CD4-positive, alpha-beta T cell treated with Interleukin-15 for 1 hour (primary cell): ENCODE measurements at places on chromosomes 1 and 21.
A peak's percentile ranks its signal among the peaks of the same experiment; 100 is the strongest.

- no peak for DNase-seq
Measured at GRCh38 chr1:43312212-43312623, 11.4 kb downstream of the TIE1 start.

- no peak for DNase-seq
Measured at GRCh38 chr1:12338017-12338416, 108.2 kb downstream of the VPS13D start.

- no peak for DNase-seq
Measured at GRCh38 chr1:61439234-61439633, 285.7 kb downstream of the TM2D1 start.

GRCh38 chr1:205074084-205074483 lies 10.2 kb downstream of the TMEM81 start:
- no peak for DNase-seq

- DNase-seq: no peak
Measured at GRCh38 chr1:225462714-225463574, 35.1 kb upstream of the LBR start.

DNA sequence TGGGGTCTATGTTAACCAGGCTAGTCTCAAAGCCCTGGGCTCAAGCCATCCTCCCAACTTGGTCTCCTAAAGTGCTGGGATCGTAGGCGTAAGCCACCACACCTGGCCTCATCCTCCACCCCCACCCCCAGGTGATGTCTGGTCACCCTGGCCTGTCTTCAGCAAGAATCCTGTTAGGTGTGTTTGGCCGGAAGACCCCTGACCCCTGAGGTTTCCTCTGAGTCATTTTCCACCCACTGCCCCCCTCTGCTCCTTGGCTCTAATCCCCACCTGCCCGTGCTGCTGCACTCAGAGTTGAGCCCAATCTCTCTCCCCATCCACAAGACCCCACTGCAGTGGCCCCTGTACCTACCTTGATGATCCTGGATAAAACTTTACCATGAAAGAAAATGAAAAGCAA lies 25.2 kb downstream of the SLC66A1 start:
- no peak for DNase-seq

GRCh38 chr1:211944733-211945500 lies 90.4 kb downstream of the INTS7 start:
- no peak for DNase-seq

DNA sequence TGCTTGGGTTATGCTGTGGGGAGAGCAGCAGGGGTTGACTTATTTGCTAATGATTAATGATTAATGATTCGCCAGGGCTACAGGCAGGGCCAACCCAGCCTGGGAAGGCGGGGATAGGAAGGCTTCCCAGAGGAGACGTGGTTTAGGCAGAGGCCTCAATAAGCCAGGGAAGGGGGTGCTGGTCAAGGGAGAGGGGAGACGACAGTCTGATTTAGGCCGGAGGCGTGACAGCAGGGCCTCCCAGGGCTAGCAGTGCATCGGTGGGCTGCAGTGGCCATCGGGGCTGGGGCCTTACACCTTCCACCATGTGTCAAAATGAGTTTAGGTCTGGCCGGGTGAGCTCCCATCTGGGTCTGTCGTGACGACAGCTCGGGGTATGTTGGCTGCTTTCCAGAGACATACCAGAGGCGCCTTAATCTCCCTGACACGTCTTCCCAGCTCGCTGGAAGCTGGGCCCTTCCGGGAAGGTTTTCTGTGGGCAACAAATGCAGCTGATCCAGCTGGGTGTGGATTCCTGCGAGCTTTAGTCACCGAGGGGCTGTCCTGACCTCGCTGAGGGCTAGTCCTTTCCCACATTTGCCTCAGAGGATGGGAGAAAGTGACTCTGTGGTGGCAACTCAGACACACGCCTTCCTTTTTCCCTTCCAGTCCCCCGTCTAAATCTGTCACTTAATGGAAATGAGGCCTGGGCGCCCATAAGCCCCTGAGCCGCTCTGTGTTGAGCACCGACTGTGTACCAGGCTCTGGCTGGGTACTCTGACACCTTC lies 3.7 kb upstream of the SLC1A7 start:
- DNase-seq: no peak

DNA sequence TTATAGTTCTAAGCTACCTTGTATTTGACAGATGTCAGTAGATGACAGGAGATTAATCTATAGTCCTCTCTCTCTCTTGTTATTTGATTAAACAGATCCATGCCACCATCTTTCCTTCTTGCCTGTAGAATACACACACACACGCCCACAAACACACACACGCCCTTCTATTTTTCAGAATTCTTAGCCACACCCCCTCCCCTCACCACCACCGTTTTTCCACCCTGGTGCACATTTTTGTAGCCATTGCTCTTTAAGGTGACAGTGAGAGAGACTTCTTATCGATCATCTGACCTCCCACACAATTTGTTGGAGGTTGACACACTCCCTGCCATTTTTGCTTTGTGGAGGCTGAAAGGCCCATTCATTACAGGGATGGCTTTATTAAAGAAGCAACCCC lies 123.2 kb downstream of the NTNG1 start:
- DNase-seq: no peak

GRCh38 chr1:219302697-219303096 lies 129.0 kb downstream of the LYPLAL1 start:
- DNase-seq: no peak

DNA sequence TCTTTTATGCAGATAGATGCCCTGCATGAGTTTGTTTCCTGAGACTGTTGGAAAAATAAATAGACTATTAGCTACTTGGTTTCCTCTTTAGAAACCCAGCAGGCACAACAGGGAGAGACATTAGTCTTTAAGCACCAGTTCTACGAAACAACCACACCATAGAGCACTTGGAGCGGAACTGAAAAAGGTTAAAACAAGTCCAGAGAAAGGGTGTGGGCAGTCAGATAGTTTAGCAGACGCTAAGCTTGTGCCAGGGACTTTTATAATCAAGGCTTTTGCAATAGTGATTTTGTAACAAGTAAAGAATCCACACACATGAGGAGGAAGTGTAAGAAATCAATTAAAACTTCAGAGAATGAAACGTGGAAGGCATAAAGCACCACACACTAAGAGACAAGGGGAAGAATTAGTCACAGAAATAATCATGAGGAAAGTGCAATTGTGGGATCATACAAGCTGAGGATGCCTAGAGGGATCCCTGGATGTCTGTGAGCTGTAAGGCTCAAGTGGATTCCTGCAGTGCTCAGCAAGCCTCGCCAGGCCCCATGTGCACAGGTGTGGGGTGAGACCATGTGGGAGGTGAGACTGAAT lies 37.8 kb upstream of the TLR5 start:
- DNase-seq: peak; percentile 29

- no peak for DNase-seq
Measured at GRCh38 chr1:40653851-40654537, 11.5 kb downstream of the RIMS3 start.

DNA sequence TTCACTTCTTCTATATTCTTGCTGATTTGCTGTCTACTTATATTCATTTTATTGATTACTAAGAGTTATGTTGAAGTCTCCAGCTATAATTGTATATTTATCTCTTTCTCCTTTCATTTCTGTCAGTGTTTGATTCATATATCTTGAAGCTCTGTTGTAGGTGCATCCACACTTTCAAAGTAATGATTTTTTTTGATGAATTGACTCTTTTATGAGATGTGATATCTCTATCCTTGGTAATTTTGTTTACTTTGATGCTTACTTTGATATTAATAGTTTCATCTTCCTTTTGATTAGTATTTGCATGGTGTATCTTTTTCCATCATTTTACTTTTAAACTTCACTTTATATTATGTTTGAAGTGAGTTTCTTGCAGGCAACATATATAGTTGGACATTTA lies 110.8 kb downstream of the XPR1 start:
- no peak for DNase-seq

DNA sequence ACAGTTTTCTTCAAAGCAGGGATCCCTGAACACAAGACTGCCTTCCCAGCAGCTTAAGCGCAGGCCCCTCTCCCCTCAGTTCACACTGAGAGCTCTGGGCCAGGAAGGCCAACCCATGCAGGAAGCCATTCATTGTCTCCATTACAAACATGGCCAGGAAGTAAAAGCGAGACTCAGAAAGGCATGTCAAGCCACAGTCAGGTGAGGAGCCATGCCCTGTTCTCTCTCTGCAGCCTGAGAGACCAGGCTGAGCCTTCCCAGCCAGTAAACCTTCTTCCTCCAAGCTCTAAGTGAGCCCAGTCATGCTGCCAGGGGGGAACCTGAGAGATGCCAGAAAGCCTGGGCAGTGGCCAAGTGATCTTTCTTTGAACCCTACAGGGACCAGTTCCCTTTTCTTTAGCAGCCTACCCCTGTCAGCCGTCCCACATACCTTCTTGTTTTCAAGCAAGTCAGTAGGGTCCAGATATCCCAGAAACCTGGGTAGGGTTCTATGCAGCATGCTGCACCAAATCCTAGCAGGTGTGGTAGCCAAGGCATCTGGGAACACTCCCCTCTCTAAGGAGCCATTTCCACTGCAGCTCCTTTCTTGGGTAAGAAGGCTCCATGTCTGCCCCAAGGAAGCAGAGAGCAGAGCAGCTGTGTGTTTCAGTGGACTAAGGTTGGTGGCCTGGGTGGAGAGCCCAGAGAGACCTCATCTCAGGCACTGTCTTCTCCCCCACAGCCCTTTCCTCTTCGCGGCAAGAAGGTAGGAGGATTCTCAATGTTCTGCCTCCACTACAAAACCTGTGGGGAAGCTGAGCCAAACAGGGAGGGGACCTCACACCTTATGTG lies 977 bp downstream of the TRAF3IP3 start:
- peak; percentile 61 for DNase-seq

DNA sequence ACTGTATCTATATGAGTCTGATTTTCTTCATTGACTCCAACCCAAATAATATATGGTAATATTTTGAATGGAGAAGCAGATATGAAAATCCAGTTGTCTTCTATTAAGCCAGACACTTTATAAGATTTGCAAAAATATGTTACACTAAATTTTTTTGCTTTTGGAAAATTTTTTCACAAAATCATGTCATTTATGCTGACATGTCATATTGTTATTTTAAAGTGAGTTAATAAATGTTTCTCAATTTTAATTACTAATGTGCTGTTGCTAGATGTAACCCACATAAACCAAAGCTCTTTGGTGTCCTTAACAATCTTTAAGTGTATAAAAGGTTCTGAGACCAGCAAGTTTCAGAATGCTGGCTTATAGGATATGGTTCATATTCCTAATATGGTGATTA lies 142.5 kb downstream of the HS2ST1 start:
- DNase-seq: no peak

DNA sequence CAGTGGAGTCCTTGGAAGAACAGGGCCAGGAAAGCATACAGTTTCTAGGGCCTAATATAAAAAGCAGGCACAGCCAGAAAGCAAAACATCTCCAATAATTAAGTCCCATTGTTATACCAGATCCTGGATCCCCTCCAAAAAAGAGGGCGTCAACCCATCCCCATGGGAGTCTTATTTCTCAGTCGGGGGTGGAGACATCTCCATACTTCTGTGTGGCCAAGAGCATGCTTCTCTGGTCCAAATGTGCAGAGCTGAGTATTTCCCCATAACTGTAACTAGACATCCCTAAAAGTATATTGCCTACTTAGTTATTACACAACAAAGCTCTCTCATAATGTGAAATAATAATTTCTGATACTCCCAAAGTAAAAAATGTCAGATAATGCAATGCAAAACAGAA lies 104.2 kb upstream of the SOX13 start:
- DNase-seq: no peak

- no peak for DNase-seq
Measured at GRCh38 chr1:45913731-45914501, 110.5 kb downstream of the MAST2 start.

DNA sequence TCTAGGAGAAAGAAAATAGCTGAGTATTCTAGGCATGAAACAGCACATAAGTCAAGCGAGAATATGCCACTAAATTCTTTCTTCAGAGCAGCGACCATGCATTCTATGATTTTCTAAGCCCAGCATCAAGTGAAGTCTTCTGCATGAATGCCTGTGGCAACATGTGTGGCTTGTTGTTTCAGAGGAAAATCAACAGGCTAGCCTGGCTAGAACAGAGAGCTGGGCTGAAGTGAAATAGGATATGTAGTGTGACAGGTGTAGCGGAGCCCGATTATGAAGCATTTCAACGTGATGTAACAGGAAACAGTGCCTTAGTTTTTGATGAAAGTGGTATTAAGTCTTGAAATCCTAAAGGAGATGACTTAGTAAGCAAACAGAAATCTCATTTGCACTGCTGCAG lies 7.0 kb downstream of the CSDE1 start:
- DNase-seq: no peak

DNA sequence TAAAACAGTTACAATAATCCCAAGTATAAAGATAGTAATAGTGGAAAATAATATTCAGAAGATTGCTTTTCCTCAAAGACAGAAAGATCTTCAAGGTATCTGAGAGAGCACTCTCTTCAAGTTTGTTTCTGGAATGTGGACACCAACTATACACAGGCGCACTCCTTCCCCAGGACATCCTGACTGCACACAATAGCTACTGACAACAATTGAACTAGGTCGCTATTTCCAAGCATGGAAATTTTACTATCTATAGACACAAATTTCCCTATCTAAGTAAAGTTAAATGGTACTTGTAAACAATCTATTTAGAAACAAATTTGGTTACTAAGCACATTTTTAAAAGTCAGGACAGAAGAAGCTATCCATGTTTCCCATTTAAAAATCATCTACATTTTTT lies 19.1 kb downstream of the ARHGAP29 start:
- no peak for DNase-seq

DNA sequence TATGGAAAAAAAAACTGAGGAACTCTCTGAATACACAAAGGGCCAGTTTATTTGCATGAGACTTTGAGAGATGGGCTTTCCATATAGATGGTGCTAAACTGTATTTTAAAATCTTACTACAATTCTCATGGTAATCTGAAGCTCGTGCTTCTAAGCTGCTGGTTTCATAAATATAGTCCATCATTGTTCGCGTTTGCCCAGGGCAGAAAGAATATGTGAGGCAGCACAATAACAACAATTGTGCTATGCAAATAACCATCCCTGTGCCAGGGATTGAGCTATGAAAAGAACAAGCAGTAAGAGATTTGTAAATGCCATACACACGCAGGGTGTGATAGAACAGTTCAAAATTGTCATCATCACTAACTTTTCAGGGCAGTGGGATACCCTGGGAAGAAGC lies 4.9 kb upstream of the EPS15 start:
- DNase-seq: no peak

DNA sequence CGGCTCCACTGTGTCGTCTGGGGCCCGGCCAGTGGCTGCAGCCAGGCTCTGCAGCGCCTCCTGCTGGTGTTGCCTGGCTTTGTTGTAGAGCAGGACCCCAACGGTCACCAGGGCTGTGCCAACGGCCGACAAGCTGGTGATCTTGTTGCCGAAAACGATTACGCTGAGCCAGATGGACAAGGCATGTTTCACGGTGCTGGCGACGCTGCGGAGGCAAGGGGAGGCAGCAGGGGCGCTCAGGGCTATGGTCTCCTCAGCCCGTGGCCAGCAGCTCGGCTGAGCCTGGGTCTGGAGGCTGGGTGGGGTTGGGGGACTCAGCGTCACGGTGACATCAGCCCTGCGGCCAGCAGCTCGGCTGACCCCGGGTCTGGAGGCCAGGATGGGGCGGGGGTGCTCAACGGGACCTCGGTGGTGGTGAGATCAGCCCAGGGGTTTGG lies 7.0 kb upstream of the CDK11B start:
- no peak for DNase-seq

- no peak for DNase-seq
Measured at GRCh38 chr1:242811092-242811840, 286.8 kb upstream of the PLD5 start.
